Spinal cord (tissue), 10 donors: ENCODE measurements at places on chromosomes 5 and 9. TPM values are rescaled to one million over a fixed set of nuclear protein-coding genes. Genes with fewer than 3 reads are reported as not detected.
A peak's percentile ranks its signal among the peaks of the same experiment; 100 is the strongest.

DNA sequence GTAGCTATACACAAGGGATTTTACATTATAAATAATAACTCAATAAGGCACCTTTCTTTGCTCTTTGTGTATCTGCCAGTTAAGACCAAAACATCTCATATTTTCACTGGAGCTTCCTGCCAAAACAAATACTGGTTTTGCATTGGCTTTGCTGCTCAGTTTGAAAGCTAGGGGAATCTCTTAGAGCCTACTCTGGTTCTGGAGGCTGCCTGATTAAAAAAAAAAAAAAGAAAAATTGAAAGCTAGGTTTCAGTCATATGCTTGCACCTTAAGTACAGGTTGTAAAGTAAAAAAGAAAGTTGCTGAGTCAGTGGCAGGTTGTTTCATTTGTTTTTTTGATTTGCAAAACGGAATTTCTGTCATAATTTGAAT lies 2.3 kb downstream of the DENND4C start:
- no peak for DNase-seq

DNA sequence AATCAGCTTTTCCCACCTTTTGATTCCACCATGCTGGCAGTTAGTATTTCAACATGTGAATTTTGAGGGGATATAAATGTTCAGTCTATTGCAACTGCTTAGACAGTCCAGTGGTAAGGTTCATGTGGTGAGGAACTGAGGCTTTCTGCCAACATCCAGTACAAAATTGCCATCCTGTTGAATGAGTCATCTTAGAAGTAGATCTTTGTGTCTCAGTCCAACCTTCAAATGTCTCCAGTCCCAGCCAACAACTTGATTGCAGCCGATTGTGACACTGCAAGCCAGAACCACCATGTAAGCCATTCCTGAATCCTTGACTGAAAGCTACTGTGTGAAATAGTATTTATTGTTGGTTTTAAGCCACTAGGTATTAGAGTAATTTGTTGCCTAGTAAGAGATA lies 331.5 kb upstream of the GRIN3A start:
- no peak for DNase-seq

GRCh38 chr5:74875994-74876791 lies 10.0 kb upstream of the FAM169A start:
- DNase-seq, result peak; percentile 16

DNA sequence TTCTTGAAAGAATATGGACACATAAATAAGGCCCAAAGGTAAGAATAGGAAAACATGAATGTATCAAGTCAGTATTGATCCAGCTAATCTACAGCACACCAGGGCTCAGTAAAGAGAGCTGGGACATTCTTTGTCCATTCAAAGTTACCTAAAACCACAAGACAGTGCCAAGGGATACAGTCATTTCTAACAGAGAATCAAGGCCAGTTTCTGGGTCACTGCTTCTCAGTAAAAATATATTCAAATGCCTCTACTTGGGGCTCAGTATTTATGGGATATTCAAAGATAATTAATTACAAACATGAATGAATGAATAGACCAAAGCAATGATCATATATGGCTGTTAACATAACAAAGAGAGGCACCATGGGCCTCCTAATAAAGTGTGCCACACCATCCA lies 34.9 kb downstream of the MTMR12 start:
- DNase-seq, result no peak

GRCh38 chr5:1062761-1063568 lies 48.9 kb downstream of the SLC12A7 start:
- no peak for DNase-seq

The INSYN2B gene
- 5.3 TPM for polyA plus RNA-seq

The PCDHGB5 gene
- 22.7 TPM for polyA plus RNA-seq

The NDUFS4 gene
- 143 TPM for polyA plus RNA-seq
